ENCODE measurements at places on chromosomes 11 and 22.

GRCh38 chr11:91394727-91395414 is 829.7 kb upstream of the FAT3 start:
- no peak for DNase-seq

- no peak for DNase-seq
Observed at GRCh38 chr11:10158461-10158860, 135.6 kb downstream of the SBF2 start.

DNA sequence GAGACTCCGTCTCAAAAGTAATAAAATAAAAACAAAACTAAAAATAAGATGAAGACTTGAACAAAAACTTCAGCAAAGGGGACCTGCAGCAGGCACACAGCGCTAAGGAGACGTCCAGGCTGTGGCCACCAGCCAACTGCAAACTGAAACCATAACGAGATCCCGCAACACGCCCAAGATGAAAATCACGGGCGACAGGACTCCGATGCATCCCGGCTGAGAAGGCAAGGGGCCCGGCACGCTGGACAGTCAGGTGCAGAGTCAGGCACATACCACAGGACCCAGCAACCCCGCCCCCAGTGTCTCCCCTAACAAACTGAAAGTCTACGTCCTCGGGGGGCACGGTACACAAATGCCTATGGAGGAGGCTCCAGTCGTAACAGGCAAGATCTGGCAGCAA is 9.2 kb downstream of the HRAS start:
- no peak for DNase-seq

DNA sequence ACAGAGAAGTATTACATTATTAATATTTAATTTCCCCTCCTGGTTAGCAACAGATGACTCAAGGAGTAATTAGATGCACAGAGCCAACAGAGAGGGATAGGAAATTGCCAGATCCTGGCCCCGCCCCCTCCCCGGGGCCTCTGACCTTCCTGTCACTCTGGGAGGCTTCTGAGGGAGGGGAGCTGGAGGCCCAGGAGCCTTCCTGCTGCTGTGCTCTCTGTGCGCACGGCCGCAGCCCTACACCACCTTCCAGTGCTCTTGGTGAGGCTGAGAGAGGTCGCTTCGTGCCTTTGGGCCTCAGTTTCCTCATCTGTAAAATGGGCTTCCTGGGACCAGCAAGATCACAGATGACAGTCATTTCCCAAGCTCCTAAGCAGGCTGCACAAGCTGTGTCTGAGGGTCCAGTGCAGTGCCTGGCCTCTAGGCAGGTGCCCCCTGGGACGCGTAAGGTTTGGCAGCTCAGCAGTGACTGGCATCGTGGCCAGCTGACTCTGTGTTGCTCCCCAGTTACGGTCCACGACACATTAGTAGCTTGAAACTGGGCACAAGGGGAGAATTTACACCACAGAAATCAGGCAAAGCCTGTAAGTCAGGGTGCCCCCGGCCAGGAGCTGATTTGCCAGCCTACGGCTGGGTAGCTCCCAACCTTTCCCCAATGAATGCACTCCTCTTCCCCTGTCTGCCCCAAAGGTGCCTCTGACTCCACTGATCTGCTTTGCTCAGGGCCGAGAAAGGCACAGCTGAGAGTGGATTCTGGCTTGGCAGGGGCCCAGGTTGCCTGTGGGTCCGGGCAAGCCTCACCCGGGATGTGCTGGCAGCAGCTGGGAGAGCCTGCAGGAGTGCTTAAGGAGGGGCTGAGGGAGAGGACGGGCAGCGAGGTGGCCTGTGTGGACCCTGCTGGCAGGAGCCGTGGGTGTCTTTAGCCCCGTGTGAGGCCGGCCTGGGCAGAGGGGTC is 2.3 kb downstream of the ADORA2A start:
- DNase-seq: no peak

- no peak for DNase-seq
Observed at GRCh38 chr22:39327995-39328754, 8.8 kb upstream of the RPL3 start.

DNA sequence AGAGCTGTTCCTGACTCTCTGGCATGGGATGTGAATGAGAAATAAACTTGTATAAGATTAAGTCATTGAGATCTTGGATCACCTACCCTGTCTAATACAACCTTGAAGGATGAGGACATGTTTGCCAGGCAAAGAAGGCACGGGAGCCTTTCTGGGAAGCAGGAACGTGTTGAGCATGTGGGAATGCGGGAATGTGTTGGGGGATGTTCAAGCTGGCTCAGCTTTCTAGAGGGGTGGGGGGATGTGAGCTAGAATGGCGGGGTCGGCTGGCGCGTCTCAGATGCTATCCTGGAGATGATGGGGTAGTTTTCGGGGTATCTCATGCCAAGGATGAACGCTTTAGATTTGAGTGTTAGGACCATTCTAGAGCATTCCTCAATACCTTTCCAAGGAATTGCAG is 227.1 kb downstream of the DSCAML1 start:
- DNase-seq: no peak

DNA sequence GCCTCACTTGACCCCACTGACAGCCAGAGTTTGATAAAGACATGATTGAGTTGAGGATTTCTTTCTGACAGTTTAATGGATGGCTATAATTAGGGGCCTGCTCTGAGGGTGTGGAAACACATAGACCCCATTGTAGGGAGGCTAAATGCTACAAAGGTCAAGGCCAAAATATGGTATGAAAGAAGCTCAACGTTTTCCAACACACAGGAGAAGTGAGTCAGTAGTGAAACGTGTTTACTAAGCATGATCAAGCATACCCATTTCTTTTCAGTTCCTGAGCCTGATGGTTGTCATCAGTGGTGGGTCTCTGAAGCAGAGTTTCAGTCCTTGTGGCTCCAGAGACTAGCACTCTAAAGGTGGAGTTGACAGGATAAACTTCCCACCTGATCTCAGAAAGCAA is 69.7 kb downstream of the SNX19 start:
- no peak for DNase-seq

Measured in glomerular endothelial cell (primary cell).